ENCODE measurements at places on chromosomes 3 and 15.

GRCh38 chr3:132414841-132415240 lies 2.5 kb upstream of the DNAJC13 start:
- no peak for DNase-seq
- H3K27ac ChIP-seq: peak overlapping the region; percentile 94
- H3K4me1 ChIP-seq: peaks cover 34% of the 10 kb centered on the region
- no peaks in the 10 kb centered on the region for H3K27me3 ChIP-seq
- H3K36me3 ChIP-seq: no peaks in the 10 kb centered on the region

GRCh38 chr15:49052662-49053061 lies 6.4 kb upstream of the SECISBP2L start:
- no peak for DNase-seq
- no peak overlapping the region for H3K4me3 ChIP-seq
- H3K36me3 ChIP-seq: no peaks in the 10 kb centered on the region
- no peak overlapping the region for H3K27ac ChIP-seq
- no peaks in the 10 kb centered on the region for H3K4me1 ChIP-seq
- no peaks in the 10 kb centered on the region for H3K27me3 ChIP-seq

DNA sequence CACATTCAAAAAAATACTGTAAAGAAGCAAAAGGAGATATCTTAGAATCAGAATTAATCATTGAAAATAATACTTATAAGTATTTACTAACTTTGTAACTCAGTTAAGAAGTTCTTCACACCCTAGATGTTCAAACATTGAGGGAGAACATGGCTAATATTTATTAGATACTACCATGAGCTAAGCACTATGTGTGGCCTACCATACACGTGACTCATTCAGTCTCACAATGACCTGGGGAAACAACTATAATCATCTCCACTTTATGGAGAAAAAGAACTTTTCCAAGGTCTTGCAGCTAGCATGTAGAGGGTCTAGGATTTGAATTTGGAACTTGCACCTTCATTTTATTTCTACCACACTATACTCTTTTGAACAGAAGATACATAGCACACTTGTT lies 361.9 kb upstream of the CFAP20DC start:
- H3K27me3 ChIP-seq: no peaks in the 10 kb centered on the region
- H3K36me3 ChIP-seq: no peaks in the 10 kb centered on the region
- no peak overlapping the region for H3K27ac ChIP-seq
- no peaks in the 10 kb centered on the region for H3K4me1 ChIP-seq
- DNase-seq: no peak

DNA sequence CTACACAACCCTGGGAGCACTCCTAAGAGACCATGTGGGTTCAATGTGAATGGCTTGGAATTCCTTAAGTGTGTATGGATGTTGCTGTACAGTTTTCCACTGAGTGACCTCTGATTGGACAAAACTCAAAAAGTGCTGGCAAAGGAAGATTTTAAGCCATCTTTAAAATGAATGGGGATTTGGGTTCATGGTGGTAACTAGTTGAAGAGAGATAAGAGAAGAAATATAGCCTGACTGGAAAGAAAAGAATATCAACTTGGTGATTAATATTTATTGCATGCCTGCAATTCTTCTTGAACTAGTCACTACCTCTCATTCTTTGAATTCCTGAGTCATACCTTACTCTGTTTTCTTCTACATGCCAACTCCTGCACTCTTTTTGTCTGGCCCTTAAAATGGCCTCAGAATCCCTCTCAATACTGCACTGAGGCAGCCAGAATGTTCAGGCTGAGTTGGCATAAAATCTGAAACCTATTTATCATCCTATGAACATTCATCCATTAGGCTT lies 124.7 kb downstream of the RPL22L1 start:
- H3K27me3 ChIP-seq: no peaks in the 10 kb centered on the region
- H3K4me3 ChIP-seq: no peak overlapping the region
- H3K27ac ChIP-seq: no peak overlapping the region
- no peaks in the 10 kb centered on the region for H3K36me3 ChIP-seq
- no peaks in the 10 kb centered on the region for H3K4me1 ChIP-seq
- peak; percentile 54 for DNase-seq

GRCh38 chr3:110262896-110263295 lies 808.7 kb upstream of the NECTIN3 start:
- no peaks in the 10 kb centered on the region for H3K36me3 ChIP-seq
- H3K4me3 ChIP-seq: no peak overlapping the region
- H3K27me3 ChIP-seq: no peaks in the 10 kb centered on the region
- H3K27ac ChIP-seq: no peak overlapping the region
- no peaks in the 10 kb centered on the region for H3K4me1 ChIP-seq
- no peak for DNase-seq

GRCh38 chr15:72593838-72594237 lies 60.7 kb upstream of the GOLGA6B start:
- no peak overlapping the region for H3K27ac ChIP-seq
- H3K36me3 ChIP-seq: no peaks in the 10 kb centered on the region
- no peak for DNase-seq
- H3K27me3 ChIP-seq: no peaks in the 10 kb centered on the region
- H3K4me3 ChIP-seq: no peak overlapping the region

- H3K36me3 ChIP-seq: no peaks in the 10 kb centered on the region
- H3K27ac ChIP-seq: no peak overlapping the region
- DNase-seq: no peak
- no peaks in the 10 kb centered on the region for H3K4me1 ChIP-seq
Measured at GRCh38 chr15:55260562-55261131, 29.0 kb downstream of the RAB27A start.

DNA sequence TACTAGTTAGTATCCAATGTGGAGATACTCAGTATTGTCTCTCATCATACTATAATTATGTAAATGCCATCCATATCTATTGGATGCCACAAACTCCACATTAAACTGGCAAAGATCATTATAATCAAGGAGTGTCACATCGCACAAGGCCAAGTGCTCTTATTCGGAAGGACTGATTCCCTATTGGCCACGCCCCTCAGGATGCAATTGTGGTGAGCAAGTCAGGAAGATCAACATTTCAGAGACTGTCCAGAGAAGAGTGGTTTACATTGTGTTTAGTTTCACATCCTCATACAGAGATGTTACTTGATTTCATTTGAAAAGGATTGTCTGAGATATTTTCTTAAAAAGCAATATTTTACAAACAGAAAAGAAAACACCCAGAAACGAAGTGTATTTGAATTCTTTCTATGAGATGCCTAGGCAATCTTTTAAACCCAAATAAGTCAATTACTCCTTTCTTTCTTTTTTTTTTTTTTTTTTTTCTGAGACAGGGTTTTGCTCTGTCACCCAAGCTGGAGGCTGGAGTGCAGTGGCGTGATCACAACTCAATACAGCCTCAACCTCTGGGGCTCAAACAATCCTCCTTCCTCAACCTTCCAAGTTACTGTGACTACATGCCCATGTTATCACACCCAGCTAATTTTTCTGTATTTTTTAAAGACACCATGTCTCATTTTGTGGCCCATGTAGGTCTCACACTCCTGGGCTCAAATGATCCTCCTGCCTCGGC lies 369.1 kb downstream of the RBMS3 start:
- peak; percentile 38 for DNase-seq
- H3K27ac ChIP-seq: no peak overlapping the region
- no peaks in the 10 kb centered on the region for H3K27me3 ChIP-seq
- H3K4me3 ChIP-seq: no peak overlapping the region
- no peaks in the 10 kb centered on the region for H3K4me1 ChIP-seq

- DNase-seq: no peak
- H3K4me1 ChIP-seq: no peaks in the 10 kb centered on the region
- no peak overlapping the region for H3K27ac ChIP-seq
- no peaks in the 10 kb centered on the region for H3K36me3 ChIP-seq
- H3K27me3 ChIP-seq: no peaks in the 10 kb centered on the region
Measured at GRCh38 chr15:27527490-27528067, 556.6 kb downstream of the GABRG3 start.

GRCh38 chr3:57733790-57734189 lies 22.3 kb upstream of the SLMAP start:
- H3K27ac ChIP-seq: no peak overlapping the region
- no peak overlapping the region for H3K4me3 ChIP-seq
- H3K4me1 ChIP-seq: no peaks in the 10 kb centered on the region
- DNase-seq: no peak
- no peaks in the 10 kb centered on the region for H3K27me3 ChIP-seq
- no peaks in the 10 kb centered on the region for H3K36me3 ChIP-seq

DNA sequence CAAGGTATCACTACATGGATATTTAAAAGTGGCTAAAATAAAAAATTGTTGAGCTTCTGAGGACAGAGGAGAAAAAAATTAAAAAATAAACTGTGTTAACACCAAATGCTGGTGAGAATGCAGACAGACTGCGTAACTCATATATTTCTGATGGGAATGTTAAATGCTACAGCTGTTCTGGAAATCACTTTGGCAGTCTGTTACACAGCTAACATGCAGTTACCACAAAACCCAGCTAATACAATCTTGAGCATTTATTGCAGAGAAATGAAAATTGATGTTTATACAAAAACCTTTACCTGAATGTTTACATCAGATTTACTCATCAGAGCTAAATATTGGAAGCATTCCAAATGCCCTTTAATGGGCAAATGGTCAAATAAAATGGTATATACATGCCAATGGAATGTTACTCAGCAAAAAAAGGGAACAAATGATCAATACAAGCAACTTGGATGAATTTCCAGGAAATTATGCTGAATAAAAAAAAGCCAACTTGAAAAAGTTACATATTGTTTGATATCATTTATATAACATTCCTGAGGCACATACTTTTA lies 24.6 kb downstream of the MNS1 start:
- no peaks in the 10 kb centered on the region for H3K4me1 ChIP-seq
- H3K36me3 ChIP-seq: no peaks in the 10 kb centered on the region
- H3K27me3 ChIP-seq: no peaks in the 10 kb centered on the region
- no peak for DNase-seq

Measured in cardiac muscle cell (in vitro differentiated cells and primary cell).